D721Med (cell line): ENCODE measurements at places on chromosomes 11 and 22.

DNA sequence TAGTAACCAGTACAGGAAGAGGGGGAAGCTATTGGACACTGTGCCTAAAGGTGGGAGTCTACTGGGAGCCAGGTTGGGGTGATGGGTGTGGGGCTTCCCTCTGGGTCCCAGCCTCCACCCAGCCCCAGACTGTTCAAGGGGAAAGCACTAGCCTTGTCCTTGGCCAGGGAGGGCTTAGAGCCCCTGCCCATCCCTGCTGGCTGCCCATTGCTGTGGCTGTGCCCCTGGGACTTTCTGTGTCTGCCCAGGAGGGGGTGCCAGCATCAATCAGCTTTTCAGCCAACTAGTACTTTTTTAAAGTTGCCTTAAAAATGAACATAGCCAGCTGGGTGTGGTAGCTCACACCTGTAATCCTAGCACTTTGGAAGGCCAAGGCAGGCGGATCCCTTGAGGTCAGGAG, 19.9 kb downstream of the INCENP start:
- DNase-seq: no peak

GRCh38 chr11:44179173-44179572, 83.7 kb downstream of the EXT2 start:
- no peak for DNase-seq

DNA sequence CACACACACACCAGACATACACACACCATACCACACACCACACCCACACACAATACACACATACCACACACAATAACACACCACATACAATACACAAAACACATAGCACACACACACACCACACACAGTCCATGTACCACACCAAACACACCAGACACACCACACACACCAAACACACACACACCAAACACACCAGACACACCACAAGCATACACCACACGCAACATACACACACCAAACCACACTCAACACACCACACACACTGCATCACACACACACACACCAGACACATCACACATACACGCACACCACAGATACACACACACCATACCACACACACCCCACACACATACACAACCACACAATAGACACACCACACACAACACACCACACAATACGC, 54.8 kb downstream of the IGSF9B start:
- no peak for DNase-seq

DNA sequence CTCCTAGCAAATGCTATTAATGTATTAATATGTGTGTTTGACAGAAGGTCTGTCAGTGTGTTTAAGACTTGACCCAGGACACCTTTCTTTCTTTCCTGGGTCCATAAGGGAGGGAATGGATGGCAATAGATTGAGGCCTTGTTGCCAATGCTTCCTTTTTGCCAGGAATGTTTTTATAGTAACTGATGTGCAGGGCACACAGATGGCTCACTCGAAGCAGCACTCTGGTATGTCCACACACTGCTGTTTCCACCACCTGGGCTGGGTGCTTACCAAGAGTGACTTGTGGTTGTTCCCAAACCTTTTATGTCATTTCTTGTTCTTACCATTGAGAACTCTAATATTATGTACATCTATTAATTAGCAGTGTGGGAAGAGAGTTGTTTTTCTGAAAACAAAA, 396.9 kb upstream of the SYN3 start:
- no peak for DNase-seq

DNA sequence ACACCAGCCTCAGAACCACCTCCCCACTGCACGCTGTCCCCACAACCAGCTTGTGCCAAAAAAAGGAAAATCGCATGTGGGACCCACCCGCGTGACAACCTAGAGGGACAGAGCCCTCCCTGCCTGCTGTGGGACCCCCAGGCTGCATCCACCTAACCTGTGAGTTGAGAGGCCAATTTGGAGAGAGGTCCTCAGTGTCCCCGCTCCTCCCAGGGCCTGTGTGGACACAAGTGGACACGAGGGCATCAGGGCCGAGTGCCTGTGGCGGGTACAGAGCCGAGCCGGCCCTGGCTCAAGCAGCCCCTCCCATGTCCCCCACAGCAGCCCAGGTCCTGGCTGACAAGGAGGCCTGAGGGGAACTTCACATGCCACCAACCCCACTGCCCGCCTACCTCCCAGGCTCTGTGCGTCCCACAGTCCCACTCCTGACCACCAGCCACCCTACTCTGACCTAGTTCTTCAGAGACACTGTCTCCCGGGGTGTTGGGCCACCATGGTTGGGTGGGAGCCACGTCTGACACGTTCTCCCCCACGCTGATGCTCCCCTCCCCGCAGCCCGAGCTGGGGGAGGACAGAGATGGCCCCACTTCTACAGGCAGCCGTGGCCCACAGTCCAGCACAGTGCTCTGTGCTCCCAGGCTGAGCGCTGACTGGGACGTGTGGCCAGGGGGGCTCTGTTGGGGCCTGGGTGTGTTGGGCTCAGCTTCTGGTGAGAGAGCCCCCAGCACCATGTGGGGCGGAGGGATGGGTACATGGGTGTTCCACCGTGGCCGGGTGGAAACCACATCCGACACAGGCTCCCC, 19.2 kb downstream of the SELENOO start:
- DNase-seq: no peak

DNA sequence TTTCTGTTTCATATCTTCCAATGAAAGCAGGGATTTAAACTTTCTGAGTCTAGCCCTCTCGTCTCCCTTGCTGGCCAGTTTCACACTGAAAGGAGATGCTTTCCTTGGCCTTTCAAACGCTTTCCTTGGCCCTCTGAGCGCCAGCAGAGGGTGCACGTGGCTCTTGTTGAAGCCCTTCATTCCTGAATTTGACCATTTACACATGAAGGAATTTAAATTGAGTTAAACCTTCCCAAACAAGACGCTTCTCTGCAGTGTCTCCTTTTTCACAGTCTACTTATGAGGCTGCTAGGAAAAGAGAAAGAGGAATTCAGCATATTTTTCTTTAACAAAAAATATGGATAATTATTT, 21.6 kb downstream of the NNMT start:
- no peak for DNase-seq

GRCh38 chr11:20103281-20103680, 57.0 kb downstream of the DBX1 start:
- no peak for DNase-seq
